Heart left ventricle (tissue), 16 donors: ENCODE measurements at places on chromosomes 11 and 22.

DNA sequence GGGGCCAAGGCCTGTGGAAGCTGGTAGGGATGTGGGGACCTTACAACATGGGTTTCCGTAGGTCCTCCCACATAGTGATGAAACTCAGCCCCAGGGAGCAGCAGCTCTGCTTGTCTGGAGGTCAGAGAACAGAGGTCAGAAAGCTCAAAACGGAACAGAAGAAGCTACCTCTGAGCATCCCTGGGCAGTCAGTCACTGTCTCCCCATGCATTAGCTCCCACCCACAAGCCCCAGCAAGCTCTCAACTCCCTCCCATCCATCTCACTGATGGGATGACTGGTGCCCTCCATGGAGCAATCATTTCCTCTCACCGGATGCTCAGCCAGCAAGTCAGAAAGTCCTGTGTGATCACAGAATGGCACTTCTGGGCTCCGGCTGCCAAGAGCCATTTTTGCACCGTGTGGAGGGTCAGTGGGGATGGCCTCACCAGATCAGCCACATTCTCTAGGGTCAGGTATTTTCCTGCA is 1.9 kb downstream of the TPP1 start:
- no peak for DNase-seq

- DNase-seq, result no peak
Measured at GRCh38 chr11:95253141-95253540, 22.1 kb upstream of the SESN3 start.

GRCh38 chr11:33640730-33641371 is 59.8 kb downstream of the C11orf91 start:
- DNase-seq, result no peak

GRCh38 chr11:108246308-108246707 is 23.4 kb downstream of the ATM start:
- DNase-seq, result no peak

GRCh38 chr11:2805388-2806056 is 80.1 kb downstream of the CDKN1C start:
- DNase-seq, result no peak

DNA sequence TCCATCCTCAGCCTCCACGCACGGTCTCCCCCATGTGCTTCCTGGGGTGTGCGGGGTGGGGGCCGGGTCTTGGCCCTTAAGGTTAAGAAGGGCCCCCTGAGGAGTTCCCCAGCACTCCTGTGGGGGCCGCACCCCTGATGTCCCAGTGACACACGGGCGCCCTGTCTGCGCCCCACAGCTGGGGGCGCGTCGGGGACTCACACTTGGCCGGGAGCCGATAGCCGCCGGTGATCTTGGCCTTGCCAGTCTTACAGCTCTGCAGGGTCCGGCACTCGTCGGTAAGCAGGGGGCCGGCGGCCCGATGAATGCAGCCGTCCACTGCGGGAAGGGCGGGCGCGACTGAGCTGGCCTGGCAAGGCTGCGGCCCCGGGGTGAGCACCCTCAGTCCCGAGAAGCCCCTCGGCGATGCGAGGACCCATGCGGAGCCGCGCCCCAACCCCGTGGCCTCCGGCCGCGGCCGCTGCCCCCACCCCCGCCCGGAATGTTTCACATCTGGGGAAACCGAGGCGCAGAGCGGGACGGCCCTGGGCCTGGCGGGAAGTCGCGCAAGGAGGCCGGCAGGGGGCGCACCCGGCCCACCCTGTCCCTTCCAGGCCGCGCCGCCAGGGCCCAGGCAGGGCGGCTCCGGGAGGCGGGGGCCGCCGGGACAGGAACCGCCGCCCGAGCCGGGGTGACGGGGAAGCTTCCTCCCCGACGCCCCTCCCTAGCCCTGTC is 13.9 kb downstream of the OTUB1 start:
- DNase-seq, result peak; percentile 67
